Heart left ventricle (tissue), 16 donors: ENCODE measurements at places on chromosomes 11 and 22. TPM values are rescaled to one million over a fixed set of nuclear protein-coding genes. Genes with fewer than 3 reads are reported as not detected.

GRCh38 chr22:49303061-49303735, 524.5 kb downstream of the BRD1 start:
- no peak for DNase-seq

GRCh38 chr11:78027759-78028158, 4.7 kb upstream of the KCTD14 start:
- no peak for DNase-seq

DNA sequence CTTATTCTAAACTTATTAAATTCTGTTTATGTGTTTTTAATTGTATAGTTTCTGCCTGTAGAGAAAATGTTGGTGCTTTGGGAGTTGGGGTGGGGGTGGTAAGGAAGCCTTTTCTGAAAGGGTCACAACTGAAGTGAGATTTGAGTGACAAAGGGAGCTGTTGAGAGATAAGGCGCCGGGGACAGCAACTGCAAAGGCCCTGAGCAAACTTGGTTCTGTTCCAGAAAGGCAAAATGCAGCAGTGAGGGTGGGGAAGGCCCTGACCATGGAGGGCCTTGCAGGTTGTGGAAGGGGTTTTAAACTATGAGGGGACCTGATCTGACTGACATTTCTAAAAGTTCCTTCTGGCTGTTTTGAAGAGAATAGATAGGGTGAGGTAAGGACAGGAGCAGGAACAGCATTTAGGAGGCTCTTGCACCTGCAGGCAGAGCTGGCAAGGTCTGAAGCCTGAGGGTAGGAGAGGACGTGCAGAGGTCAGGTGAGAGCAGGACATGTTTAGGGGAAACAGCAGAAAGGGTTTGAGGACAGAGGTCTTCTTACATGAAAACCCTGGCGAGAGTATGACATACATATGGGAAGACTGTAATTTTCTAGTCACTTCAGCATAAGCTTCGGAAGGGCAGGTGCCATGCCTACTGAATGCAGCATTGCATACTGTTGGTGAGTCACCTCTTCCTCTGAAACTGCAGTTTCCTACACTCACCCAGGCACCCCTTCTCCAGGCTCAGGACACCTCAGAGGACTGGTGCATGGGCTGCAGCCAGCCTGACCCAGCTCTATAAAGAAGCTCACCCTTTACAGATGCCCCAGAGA, 190.7 kb downstream of the SNX19 start:
- DNase-seq: no peak

The OR10D3 gene
- not detected for total RNA-seq

The TBX10 gene
- total RNA-seq: not detected
